ENCODE measurements at places on chromosomes 11 and 22.

GRCh38 chr11:9625728-9626127, 38.1 kb upstream of the SWAP70 start:
- DNase-seq, result no peak

GRCh38 chr11:8831861-8832260, 79.1 kb upstream of the AKIP1 start:
- DNase-seq, result no peak

- DNase-seq, result no peak
Measured at GRCh38 chr11:100667449-100667848, 19.6 kb upstream of the ARHGAP42 start.

DNA sequence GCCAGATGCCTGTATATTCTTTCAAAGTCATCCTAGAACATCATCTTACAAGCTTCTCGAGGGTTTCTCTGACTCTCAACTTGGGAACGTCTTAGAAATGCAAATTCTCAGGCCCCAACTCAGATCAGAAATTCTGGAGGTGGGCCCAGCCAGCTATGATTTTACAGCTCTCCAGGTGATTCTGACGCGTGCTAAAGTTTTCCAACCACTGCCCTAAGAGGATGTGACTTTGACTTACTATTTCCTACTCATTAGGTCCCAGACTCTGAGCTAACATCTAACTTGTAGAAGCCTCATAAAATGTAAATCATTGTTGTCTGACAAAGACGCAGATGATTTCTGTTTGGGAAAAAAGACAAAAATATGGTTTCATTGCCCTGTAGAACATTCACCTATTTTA, 61.1 kb downstream of the IRAG1 start:
- DNase-seq, result no peak

- no peak for DNase-seq
Measured at GRCh38 chr11:25992294-25992693, 339.6 kb upstream of the ANO3 start.

DNA sequence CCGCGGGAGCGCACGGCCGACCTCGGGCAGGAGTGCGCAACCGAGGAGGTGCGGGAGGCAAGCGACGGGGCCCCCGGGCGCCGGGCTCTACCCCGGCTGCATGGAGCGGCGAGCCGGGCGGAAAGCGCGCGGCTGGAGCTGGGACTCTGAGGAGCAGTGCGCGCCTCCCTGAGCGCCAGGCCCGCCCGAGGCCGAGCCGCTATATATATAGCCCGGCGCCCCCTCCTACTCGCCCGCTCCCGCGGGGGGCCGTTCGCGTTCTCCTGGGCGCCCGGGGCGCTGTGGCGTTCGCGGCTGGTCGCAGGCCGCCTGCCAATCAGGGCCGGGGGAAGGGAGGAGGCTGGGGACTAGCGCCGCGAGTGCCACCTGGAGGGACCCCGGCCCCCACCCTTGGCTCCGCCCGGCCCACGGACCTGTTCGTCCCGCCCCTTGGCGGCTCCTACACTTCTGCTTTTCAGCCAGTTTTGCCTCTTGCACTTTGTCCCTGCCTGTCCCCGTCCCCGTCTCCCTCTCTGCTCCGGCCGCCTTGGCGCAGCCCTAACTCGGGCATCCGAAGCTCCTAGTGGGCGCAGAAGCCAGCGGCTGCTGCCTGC, at the start of gene FGF4:
Gene FGF4 (minus strand): TSS at position 179 of the 593 bp plus-strand sequence. CDS start 257 bp downstream, outside the sequence.
- no peak for DNase-seq

Data from globus pallidus (tissue), 1 donor.